Kidney (tissue), 22 donors: ENCODE measurements at places on chromosomes 16 and 17. TPM values are rescaled to one million over a fixed set of nuclear protein-coding genes. Genes with fewer than 3 reads are reported as not detected.

GRCh38 chr17:14442798-14443528 is 142.1 kb downstream of the HS3ST3B1 start:
- DNase-seq: no peak

DNA sequence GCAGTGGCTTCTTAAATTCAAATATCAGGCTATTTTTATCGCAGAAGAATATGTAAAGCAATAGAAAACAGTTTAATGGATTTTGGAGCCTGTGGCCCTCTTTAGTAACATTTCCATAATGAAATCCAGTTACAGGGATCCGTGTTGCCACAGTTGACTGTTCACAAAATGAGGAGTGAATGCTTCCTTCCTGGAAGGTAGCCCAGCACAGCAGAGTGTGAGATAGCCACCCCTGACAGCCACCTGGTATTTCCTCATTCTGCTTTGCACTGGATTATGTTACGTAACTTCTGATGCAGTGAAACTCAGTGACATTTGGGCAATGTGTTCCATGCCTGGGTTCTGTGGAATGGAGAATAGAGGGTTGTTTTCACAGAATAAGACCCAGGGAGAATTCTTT is 517.2 kb downstream of the RBFOX1 start:
- no peak for DNase-seq

- no peak for DNase-seq
Measured at GRCh38 chr17:68057531-68057952, 22.0 kb downstream of the KPNA2 start.

GRCh38 chr17:38676706-38677504 is 2.1 kb upstream of the EPOP start:
- DNase-seq: peak; percentile 88

- no peak for DNase-seq
Measured at GRCh38 chr16:21645261-21645721, 7.1 kb downstream of the IGSF6 start.

- no peak for DNase-seq
Measured at GRCh38 chr16:20883554-20884239, 16.5 kb downstream of the DCUN1D3 start.

GRCh38 chr16:78505544-78506366 is 406.3 kb downstream of the WWOX start:
- peak; percentile 71 for DNase-seq

DNA sequence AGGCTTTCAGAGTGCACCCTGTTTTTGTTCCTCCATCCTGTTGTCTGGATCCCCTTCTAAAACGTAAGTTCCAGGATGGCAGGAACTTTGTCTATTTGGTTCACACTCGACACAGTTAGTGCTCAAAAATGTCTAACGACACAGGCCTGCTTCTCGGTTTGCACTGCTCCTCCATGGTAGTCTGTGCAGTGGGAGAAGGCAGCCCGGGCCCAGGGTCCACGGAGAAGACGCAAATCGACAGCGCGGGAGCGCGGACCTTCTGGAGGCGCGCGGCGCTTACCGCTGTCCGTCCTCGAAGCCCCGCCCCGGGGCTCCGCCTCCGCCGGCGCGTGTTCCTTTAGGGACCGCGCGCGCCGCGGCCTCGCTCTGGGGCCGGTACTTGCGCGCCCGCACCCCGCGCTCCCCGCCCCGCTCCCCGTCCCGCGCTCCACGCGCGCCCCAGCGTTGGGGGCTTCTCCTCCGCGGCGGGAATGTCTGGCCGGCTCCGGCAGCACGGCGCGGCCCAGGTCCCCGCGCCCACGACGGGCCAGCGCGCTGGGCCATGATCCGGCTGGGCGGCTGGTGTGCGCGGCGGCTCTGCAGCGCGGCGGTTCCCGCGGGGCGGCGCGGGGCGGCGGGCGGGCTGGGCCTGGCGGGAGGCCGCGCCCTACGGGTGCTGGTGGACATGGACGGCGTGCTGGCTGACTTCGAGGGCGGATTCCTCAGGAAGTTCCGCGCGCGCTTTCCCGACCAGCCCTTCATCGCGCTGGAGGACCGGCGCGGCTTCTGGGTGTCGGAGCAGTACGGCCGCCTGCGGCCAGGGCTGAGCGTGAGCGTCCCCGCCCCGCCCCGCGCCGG is at the start of gene NT5M:
Gene NT5M (plus strand): TSS at position 364 of the 837 bp plus-strand sequence. CDS start 178 bp downstream, at position 542.
- DNase-seq: peak; percentile 83

GRCh38 chr17:14622615-14623101 is 321.8 kb downstream of the HS3ST3B1 start:
- DNase-seq: peak; percentile 35

DNA sequence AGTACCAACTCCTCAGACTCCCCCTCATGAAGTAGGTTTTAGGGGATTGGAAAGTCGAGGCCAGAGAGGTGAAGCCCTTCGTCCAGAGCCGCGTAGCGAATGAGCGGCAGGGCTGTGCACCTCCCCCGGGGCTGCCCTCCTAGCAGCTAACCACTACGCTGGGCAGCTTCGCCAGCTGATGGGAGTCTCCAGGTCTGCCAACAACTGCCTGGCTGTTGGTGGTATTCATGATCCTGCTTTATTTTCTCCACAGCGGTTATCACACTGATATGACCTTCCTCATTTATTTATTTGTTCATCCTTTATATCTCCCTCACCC is 773 bp upstream of the NETO2 start:
- no peak for DNase-seq

- DNase-seq: peak; percentile 43
Measured at GRCh38 chr16:3992297-3993051, 112.0 kb upstream of the CREBBP start.

- no peak for DNase-seq
Measured at GRCh38 chr17:10635290-10635689, 21.8 kb downstream of the MYH3 start.

DNA sequence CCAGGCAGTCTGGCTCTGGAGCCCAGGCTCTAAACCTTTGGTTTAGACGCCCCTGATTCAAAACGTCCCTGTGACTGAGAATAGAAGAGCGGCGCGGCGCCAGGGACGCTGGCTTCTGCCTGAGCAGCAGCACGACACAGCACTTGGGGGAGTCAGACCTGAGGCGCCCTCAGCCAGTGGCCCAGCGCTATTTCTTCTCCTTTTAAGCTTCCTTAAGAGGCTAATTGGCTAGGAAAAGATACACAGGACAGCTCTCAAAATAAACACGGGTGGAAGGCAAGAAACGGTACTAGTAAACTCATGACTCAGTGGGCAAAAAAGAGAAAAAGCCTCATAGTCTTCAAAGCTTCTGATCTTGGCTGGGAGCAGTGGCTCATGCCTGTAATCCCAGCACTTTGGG is 34.9 kb downstream of the GTF3C1 start:
- DNase-seq: no peak

DNA sequence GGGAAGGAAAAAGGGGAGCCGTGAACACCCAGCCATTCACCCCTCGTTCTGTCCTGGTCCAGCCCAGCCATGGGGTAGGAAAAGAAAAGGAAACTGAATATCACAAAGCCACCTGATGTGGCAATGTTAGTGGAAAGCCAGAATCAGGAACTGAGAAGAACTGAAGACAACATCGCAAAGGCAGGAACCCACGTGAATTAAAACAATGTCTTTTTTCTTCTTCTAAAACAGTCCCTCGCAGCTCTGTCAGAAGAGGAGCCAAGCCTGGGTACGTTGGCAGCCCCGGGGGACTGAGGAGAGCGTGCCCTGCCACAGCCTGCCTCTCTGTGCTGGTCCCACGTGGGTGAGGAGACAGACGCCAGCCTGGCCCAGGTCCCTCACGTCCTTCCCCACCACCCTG is 55.0 kb downstream of the ZNF423 start:
- DNase-seq: no peak

- peak; percentile 72 for DNase-seq
Measured at GRCh38 chr17:6639014-6639585, 1.4 kb downstream of the KIAA0753 start.

- DNase-seq: no peak
Measured at GRCh38 chr17:42774066-42774745, 957 bp downstream of the VPS25 start.

- DNase-seq: peak; percentile 16
Measured at GRCh38 chr16:242281-242680, 7.7 kb downstream of the FAM234A start.

DNA sequence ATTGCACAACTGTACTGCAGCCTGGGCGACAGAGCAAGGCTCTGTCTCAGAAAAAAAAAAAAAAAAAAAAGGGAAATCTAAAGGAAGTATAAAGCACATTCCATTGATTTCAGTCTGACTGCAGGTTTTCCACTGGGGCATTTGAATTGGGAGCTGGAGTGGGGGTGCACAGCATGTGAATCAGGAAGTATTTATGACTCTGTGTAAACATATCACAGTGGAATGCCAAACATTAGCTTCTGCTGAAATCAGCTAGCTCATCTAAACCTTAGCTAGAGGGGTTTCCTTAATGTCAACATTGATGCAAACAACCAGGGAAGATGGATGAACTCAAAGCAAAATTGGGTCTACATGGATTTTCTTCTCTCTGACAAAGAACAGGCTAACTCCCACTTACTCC is 641.0 kb upstream of the EEF2KMT start:
- DNase-seq: no peak

- no peak for DNase-seq
Measured at GRCh38 chr17:75771334-75772281, 6.6 kb upstream of the GALK1 start.

GRCh38 chr17:50899005-50899460 is 32.9 kb upstream of the TOB1 start:
- no peak for DNase-seq

DNA sequence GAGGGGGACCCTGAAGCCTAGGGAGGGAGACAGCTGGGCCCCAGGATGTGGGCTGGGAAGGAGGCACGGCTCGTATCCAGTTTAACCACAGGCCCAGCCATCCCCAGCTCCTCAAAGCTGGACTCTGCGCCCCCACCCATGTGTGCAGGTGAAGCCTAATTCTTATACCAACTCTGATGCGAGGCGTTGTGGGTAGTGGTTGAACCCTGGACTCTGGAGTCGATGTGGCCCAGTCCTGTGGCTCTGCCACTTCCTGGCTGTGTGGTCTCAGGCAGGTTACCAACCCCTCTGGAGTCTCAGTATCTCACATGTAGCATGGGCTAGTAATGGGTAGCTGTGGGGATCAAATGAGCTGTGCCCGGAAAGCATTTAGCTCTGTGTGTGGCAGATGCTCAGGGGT is 60.4 kb upstream of the TOB1 start:
- DNase-seq: no peak

DNA sequence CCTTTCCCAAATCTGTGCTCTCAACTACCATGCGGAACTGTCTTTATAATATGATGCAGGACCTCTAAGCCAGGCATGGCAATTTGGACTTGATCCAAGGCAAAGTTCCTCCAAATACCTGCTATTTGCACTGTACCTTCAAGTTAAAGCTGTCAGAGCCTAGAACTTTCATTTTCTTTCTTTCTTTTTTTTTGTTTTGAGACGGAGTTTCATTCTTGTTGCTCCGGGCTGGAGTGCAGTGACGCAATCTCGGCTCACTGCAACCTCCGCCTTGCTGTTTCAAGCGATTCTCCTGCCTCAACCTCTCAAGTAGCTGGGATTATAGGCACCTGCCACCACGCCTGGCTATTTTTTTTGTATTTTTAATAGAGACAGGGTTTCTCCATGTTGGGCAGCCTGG is 51.7 kb downstream of the ARHGAP27 start:
- no peak for DNase-seq

DNA sequence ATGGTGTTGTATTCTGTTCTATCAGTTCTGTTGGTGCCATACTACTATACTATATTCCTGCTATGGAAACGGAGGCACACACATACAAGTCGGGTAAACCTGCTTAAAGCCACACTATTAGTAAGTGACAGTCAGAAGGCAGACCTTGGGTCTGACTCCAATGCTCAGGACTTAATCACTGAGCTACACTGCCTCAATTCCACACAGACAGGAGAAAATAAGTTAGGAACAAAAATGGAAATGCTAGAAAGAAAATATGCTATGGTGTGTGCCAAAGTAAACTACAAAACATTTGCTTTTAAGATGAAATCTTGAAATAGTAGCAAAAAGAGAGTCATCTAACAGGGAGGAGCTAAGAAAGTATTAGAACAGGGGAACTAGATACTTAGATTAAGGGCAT is 48.1 kb downstream of the MYO1D start:
- DNase-seq: no peak

GRCh38 chr16:54651440-54652195 is 279.0 kb upstream of the IRX5 start:
- no peak for DNase-seq

DNA sequence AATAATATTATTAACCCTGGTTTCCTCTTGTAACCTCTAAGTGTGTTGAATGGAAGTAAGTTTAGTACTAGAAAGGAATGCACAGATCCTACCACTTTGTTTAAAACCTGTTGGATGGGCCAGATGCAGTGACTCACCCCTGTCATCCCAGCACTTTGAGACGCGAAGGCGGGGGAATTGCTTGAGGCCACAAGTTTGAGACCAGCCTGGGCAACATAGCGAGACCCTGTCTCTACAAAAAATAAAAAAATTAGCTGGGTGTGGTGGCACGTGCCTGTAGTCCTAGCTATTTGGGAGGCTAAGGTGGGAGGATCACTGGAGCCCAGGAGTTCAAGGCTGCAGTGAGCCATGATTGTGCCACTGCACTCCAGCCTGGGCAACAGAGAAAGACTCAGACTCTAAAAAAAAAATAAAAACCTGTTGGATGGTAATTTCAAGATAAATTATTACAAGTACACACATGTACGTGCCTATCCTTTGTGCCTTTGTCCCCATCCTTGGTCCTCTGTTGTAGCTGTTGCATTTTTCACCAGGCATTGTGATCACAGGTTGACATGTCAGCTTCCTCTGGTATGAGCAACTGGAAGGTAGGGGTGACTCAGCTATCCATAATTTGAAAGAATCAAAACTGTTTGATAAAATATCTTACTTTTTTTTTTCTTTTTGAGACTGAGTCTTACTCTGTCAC is 30.7 kb upstream of the METTL9 start:
- no peak for DNase-seq

The KCNAB3 gene
- total RNA-seq: 3.9 TPM

The PARD6A gene
- total RNA-seq: 6.1 TPM

The ZNF19 gene
- 22.3 TPM for total RNA-seq

The RASD1 gene
- total RNA-seq: 147 TPM

The RCVRN gene
- total RNA-seq: not detected

The OR2C1 gene
- total RNA-seq: not detected

The GAS2L2 gene
- total RNA-seq: not detected

The PABPN1L gene
- not detected for total RNA-seq

The CES5A gene
- total RNA-seq: not detected

The CHD9NB gene
- 26.2 TPM for total RNA-seq

The MT1F gene
- total RNA-seq: 53.3 TPM

The ITGAX gene
- total RNA-seq: 11.9 TPM
